ENCODE measurements at places on chromosomes 2 and 18. TPM values are rescaled to one million over a fixed set of nuclear protein-coding genes. Genes with fewer than 3 reads are reported as not detected.

GRCh38 chr2:148023861-148024260, 3.0 kb downstream of the MBD5 start:
- no peak for DNase-seq

DNA sequence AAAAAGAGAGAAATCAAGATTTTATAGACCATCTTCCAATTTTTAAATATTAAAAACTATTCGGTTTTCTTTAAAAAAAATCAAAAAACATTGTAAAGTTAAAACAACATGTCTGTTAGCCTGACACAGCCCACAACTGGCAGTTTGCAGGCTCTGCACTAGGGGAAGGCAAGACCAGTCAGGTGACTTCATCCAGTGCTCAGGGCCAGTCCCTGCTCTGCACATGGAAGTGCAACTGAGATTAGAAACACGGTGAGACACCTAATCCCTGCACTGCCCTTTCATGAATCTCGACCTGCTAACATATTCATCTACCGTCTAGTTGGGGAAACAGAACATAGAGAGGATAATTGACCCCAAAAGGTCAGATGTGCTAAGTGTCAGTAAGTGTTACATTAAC, 135.2 kb downstream of the BARD1 start:
- no peak for DNase-seq

GRCh38 chr2:23419171-23420090, 34.5 kb downstream of the KLHL29 start:
- DNase-seq = no peak

DNA sequence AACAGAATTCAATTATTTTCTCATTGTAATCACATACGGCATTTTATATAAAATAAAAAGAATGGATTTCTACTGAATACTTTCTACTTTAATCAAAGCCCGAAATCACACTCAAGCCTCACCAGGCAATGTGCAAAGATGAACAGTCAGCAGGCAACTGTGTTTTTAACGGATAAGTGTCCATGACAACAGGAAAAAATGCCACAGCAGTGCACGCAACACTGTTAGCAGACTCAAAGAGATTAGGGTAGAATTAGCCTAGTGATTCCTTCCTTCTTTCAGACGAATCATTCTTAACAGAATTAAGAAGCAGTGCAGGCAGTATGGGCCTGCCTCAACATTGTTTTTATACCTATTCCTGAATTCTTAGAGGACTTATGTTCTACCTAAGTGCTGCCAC, 135.6 kb downstream of the CDH2 start:
- no peak for DNase-seq

DNA sequence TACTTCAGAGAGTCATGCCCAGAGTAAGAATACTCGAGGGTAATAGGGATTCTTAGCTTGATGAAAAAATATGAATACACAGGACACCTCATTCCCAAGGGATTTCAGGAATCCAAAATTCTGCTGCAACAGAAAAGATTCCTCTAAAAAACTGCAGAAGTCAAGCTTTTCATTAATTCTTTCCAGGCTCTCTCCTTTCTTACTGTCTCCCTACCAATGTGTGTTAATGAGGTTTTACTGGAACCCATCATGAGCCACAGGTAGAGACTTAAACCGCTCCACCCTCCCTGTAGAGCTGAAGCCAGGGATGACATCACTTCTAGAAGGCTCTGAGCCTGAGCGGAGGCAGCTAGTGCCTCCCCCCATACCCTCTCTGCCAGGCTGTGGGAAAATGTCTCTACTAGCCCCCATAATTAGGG, 3.4 kb downstream of the SDC1 start:
- no peak for DNase-seq

Gene NLRC4
- total RNA-seq = not detected

GRCh38 chr2:206641226-206641625, 1.1 kb upstream of the FAM237A start:
- DNase-seq = no peak

GRCh38 chr2:73971722-73972121, 13.0 kb upstream of the TET3 start:
- no peak for DNase-seq

Gene DBI
- 49.9 TPM for total RNA-seq

GRCh38 chr2:23578964-23579671, 194.1 kb downstream of the KLHL29 start:
- DNase-seq = no peak

GRCh38 chr2:134558208-134558830, 160.5 kb downstream of the TMEM163 start:
- no peak for DNase-seq

Gene PPP1R1C
- not detected for total RNA-seq

DNA sequence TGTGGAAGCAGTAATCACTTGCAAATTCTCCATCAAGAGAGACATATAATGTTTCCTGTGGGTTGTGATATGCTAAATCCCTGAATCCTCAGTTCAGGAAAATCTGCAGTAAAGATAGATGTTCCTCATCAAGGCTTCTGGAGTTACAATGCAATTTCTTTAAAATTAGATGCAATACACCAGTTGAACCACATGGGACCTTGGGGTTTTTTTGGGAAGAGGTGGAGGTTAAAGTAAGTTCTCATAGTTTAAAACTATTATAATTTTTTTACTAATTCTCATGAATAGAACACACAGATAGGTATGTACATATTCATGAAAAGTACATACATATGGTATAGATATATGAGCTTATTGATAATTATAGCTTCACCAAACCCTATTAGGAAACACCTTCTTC, 496.2 kb downstream of the SATB2 start:
- DNase-seq = no peak

DNA sequence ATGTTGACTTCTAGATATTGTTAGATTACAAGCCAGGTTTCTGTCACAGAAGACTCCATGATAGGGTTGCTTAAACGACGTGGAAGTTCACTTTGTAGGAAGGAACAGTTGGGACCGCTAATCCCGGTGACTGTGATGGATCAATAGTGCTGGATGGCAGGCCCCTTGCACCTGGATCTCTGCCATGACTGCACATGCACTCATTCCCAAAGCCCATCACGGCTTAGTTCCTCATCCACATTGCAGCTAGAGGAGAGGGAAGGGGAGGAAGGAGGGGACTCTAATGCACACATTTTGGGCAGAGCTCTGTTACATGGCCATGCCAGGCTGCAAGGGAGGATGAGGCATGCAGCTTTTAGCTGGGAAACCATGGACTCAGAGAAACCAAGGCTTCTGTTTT, 773.7 kb upstream of the RAB6C start:
- DNase-seq = no peak

- DNase-seq = no peak
These were observed 27.7 kb upstream of the DNMT3A start for GRCh38 chr2:25369439-25369838.

GRCh38 chr18:814300-815084, 2.5 kb upstream of the YES1 start:
- DNase-seq = no peak

Gene TLX2
- not detected for total RNA-seq

GRCh38 chr2:134117676-134118075, 136.2 kb upstream of the MGAT5 start:
- no peak for DNase-seq

DNA sequence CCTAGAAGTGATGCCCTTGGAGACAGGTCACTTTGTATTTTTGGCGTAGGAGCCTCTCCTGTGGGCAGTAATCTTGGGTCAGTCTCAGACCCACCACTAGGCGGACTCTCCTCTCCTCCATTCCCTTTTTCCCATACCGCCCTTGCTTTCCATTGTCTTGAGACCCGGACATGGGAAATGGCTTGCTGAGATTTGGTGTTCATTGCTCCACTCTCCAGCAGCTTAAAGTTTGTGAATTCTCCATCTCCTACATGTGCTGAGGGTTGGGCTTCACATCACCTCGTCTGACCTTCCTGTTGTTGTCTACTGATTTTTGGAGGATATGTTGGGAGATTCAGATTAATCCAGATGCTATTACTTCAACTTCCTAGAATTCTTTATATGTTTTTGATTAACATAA, 159.2 kb upstream of the RAB12 start:
- no peak for DNase-seq

Gene CPS1
- total RNA-seq = 0.59 TPM

GRCh38 chr2:206565666-206566065, 76.6 kb upstream of the FAM237A start:
- no peak for DNase-seq
